ENCODE measurements at places on chromosomes 13 and 19.

- no peak for DNase-seq
Measured at GRCh38 chr19:38696729-38697055, 47.6 kb downstream of the CAPN12 start.

- no peak for DNase-seq
Measured at GRCh38 chr19:12834566-12834943, at the start of gene RTBDN. Gene RTBDN, minus strand, starts transcription at chr19:12834579. Its CDS starts 4,600 bp downstream, at chr19:12829979.

- DNase-seq = no peak
Measured at GRCh38 chr19:39270036-39270871, 2.1 kb downstream of the IFNL2 start.

DNA sequence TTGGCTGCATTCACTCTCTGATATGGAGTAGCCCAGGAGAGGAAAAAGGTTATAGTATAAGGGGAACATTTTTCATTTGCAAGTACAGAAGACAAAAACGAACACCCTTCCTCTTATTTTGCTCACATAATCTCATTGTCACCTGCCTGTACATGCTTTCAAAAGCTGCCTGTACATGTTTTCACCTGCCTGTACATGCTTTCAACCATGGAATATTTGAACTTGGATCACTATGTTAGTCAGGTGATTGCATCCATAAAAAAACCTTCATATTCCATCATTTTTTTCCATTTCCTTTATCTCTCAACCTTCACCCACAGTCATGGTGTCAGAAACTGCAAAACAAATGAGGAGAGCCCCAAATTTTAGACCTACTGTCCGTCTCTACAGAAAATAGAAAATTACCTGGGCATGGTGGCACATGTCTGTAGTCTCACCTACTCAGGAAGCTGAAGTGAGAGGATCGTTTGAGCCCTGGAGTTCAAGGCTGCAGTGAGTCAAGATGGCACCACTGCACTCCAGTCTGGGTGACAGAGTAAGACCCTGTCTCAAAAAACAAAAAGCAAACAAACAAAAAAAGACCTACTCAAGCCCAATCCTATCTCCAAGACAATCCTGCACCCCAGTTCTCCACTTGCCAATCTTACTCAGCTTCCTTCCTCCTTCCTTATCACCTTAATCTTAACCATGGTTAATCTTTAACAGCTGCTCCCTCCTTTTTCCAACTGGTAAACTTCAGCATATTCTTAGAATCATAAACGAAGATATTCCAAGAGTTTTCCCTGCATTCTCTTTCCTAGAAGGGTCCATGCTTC lies 11.6 kb downstream of the IGFL2 start:
- no peak for DNase-seq

DNA sequence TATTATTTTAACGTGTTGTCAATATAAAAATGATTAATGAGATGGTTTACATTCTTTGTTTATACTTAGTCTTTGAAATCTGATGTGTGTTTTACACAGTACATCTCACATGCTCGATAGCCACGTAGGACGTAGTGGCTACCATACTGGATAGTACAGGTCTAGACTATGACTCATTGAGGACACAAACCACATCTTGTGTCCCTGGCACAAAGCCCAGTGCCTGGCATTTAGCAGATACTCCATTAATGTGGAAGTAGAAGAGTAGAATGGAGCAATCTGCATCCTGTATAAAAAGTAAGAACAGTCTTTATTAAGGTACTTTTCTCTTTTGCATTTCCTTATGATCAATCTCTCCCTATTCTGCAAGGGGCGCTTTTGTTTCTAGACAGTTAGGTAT lies 49.0 kb upstream of the FRY start:
- peak; percentile 99 for DNase-seq

GRCh38 chr13:44523146-44524015 lies 52.7 kb downstream of the TSC22D1 start:
- no peak for DNase-seq

- no peak for DNase-seq
Measured at GRCh38 chr13:95822303-95822702, 145.4 kb downstream of the DNAJC3 start.

GRCh38 chr19:18499055-18499775 lies 22.7 kb downstream of the ELL start:
- DNase-seq = no peak

- no peak for DNase-seq
Measured at GRCh38 chr13:47484548-47484947, 516.5 kb downstream of the SUCLA2 start.

- peak; percentile 93 for DNase-seq
Measured at GRCh38 chr13:78238911-78239310, 320.3 kb upstream of the EDNRB start.

GRCh38 chr13:57595775-57596174 lies 35.8 kb upstream of the PCDH17 start:
- DNase-seq = no peak

DNA sequence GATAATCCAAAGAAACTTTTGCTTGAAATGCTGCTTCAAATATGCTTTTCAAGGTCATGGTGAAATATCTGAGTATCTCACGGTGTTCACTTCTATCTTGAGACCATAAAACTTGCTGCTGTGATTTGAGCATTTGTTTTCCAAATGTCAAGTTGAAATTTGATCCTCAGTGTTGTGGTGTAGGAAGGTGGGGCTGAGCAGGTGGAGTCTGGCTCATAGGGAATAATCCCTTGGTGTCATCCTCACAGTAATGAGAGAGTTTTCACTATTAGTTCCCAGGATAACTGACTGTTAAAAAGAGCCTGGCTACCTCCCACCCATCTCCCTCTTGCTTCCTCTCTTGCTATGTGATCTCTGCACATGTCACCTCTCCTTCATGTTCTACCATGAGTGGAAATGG lies 858.0 kb upstream of the SLITRK5 start:
- DNase-seq = no peak

Data from AML-193 (cell line).